GM19239 (cell line): ENCODE measurements at places on chromosomes 11 and 22.

- DNase-seq, result no peak
Observed at GRCh38 chr11:113417428-113417827, 29.8 kb downstream of the ANKK1 start.

- DNase-seq, result no peak
Observed at GRCh38 chr11:83054001-83054400, 17.7 kb downstream of the RAB30 start.

- peak; percentile 27 for DNase-seq
Observed at GRCh38 chr11:8913961-8914660, 3.1 kb downstream of the AKIP1 start.

GRCh38 chr11:128804481-128804880, 62.6 kb downstream of the KCNJ1 start:
- DNase-seq, result no peak

DNA sequence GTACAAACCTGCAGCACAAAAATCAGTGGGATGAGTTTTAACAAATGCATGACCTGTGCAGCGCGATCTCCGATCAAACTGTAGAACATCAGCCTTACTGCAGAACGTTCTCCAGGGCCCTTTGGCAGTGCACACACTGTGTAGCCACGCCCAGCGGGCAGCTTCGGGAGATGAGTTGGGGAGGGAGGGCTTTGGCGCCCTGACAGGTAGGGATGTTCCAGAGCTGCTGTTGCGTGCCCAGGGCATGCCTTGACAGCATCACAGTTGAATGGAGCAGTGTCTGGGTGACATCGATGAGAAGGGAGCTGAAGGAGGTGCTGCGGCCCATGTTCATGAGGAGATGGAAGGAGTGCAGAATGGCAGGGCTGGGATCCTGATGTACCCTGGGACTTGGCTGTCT, 80.2 kb downstream of the TBC1D22A start:
- DNase-seq, result no peak
